ENCODE measurements at places on chromosomes 1 and 21. TPM values are rescaled to one million over a fixed set of nuclear protein-coding genes. Genes with fewer than 3 reads are reported as not detected.

Gene TFF2
- total RNA-seq: not detected

Gene C1orf185
- not detected for total RNA-seq

Gene ICOSLG
- 5.8 TPM for total RNA-seq

Gene CASP9
- total RNA-seq: 13.4 TPM

Gene CCDC185
- not detected for total RNA-seq

DNA sequence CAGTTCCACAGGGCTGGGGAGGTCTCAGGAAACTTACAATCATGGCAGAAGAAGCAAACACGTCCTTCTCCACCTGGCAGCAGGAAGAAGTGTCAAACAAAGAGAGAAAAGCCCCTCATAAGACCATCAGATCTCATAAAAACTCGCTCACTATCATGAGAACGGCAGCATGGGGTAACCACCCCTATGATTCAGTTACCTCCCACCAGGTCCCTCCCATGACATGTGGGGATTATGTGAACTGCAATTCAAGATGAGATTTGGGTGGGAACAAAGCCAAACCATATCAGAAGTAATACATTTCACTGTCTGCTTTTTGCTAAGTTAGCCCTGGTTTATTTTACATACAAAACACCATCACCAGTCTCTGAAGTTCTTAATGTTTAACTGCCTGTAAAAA, 68.5 kb downstream of the RBM11 start:
- H3K27me3 ChIP-seq: peaks cover 5% of the 10 kb centered on the region
- H3K4me3 ChIP-seq: no peak overlapping the region
- no peak for DNase-seq
- H3K27ac ChIP-seq: no peak overlapping the region
- H3K4me1 ChIP-seq: peaks cover 8% of the 10 kb centered on the region
